ENCODE measurements at places on chromosomes 3 and 15. TPM values are rescaled to one million over a fixed set of nuclear protein-coding genes. Genes with fewer than 3 reads are reported as not detected.

Gene EBLN2
- total RNA-seq: 1.4 TPM

DNA sequence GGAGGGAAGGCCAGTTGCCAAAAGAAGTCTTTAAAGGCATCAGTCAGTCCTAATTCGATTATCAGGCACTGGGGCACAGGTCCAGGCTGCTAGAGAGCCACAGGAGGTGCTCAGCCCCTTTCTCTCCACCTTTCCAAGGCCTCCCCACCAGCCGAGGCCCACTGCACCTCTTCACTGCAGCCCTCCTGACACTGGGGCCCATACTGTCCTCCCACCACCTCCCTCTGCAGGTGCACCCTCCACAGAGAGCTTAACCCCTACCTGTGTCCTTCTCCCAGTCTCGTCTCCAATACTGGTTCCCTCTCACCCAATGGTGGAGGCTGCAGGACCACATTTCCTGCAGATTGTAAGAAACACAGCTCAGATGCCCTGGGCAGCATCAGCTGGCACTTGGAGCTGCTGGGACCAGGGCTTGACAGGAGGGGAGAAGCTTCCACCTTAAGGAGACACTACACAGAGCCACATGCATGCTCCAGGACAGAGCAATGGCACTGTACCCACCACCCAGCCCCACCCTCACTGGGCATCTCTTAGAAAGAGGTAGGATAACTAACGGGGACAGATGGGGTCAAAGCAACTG lies 81.6 kb upstream of the PRR20G start:
- no peak for DNase-seq
- no peak overlapping the region for H3K27ac ChIP-seq
- no peaks in the 10 kb centered on the region for H3K27me3 ChIP-seq
- no peak overlapping the region for H3K4me3 ChIP-seq
- H3K36me3 ChIP-seq: no peaks in the 10 kb centered on the region
- no peaks in the 10 kb centered on the region for H3K4me1 ChIP-seq

Gene TPRA1
- 46.4 TPM for total RNA-seq

Gene SLC22A13
- not detected for total RNA-seq

DNA sequence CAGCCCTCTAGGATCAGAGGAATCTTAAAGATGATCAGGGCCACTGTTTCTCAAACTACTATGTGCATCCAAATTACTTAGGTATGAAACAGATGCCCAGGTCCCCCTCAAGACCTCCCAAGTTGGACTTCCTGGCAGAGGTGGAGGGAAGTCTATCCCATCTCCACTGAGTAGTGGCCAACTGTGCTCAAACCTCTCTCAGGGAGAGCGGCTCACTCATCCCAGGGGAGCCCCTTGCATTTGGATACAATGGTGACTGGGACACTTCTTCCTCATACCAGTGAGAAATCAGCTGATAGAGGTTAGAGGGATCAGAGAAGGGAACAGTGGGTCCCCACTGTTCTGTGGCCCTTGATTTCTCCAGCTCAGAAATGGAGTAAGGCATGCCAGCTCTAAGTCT lies 8.7 kb upstream of the WNT7A start:
- H3K27me3 ChIP-seq: no peaks in the 10 kb centered on the region
- H3K4me3 ChIP-seq: no peak overlapping the region
- no peaks in the 10 kb centered on the region for H3K36me3 ChIP-seq
- no peaks in the 10 kb centered on the region for H3K4me1 ChIP-seq
- no peak for DNase-seq
- H3K27ac ChIP-seq: no peak overlapping the region

DNA sequence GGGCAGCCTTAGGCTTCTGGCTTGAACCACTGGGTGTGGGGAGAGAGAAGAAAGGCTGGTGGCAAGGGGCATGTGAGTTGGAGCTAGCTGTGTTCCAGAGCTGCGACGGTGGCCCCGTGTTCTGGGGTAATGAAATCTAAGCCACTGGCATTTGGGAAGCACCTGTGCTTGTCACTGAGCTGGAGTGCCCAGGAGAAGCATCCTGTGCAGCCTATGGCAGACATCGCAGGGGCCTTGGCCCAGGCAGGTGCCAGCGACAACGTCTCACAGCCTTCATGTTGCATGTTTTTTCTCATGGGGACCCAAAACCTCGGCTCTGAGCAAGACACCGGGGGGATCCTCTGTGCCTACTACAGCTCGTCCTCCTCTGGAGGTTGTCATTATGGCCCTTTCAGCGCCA lies 91.1 kb upstream of the PLXNA1 start:
- no peaks in the 10 kb centered on the region for H3K27me3 ChIP-seq
- no peak overlapping the region for H3K27ac ChIP-seq
- H3K4me1 ChIP-seq: peaks cover 9% of the 10 kb centered on the region
- H3K4me3 ChIP-seq: no peak overlapping the region
- DNase-seq: no peak

GRCh38 chr3:163707659-163708058 lies 1370.6 kb downstream of the SI start:
- no peaks in the 10 kb centered on the region for H3K36me3 ChIP-seq
- H3K4me3 ChIP-seq: no peak overlapping the region
- no peak for DNase-seq
- H3K4me1 ChIP-seq: no peaks in the 10 kb centered on the region

GRCh38 chr15:67564968-67565345 lies 22.5 kb downstream of the MAP2K5 start:
- no peak for DNase-seq
- H3K27ac ChIP-seq: no peak overlapping the region
- H3K36me3 ChIP-seq: no peaks in the 10 kb centered on the region
- H3K27me3 ChIP-seq: no peaks in the 10 kb centered on the region
- H3K4me3 ChIP-seq: no peak overlapping the region

DNA sequence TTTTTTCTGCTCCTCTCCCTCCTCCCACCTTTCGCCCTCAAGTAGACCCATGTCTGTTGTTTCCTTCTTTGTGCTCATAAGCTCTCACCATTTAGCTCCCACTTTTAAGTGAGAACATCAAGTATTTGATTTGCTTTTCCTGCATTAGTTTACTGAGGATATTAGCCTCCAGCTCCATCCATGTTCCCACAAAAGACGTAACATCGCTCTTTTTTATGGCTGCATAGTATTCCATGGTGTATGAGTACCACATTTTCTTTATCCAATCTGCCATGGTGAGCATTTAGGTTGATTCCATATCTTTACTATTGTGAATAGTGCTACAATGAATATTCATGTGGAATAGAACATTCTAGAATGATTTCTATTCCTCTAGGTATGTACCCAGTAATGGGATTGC lies 178.6 kb downstream of the RYR3 start:
- H3K36me3 ChIP-seq: no peaks in the 10 kb centered on the region
- H3K4me1 ChIP-seq: no peaks in the 10 kb centered on the region
- no peaks in the 10 kb centered on the region for H3K27me3 ChIP-seq
- no peak for DNase-seq

DNA sequence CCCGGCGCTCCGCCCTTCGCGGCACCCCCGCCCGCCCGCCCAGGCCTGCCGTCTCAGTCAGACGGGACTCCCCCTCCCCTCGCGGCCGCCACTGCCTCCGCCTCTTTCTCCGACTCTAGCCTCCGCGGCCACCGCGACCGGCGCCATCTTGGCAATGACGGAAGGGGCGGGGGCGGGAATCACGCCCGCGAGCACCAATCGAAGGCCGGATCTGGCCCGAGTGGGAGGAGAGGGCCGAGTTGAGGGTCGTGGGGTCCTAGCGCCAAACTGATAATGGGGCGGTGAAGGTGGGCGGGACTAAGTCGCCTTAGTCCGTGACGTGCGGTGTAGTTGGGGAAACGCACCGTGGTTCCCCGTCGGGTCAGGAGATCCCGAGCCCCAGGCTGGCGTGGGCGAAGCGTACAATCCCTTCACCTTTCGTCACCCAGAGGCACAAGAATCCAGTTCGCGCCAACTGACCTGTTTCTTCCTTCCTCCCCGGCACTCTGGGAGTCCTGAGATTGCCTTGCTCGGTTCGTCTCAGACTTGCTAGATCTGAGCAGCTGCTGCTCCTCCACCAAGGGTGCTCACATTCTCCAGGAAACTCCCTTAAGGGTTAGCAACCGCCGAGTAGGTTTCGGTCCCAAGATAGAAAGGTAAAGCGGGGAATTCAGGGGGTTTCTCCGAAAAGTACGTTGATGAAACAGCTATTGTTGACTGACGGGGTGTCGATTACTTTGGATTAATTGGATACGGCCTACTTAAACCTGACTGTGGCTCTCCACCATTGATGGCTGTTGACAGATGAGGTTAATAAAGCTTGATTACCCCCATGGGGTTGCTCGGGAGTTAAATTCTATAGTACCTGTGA lies at the start of gene DENND4A:
Gene DENND4A (minus strand): TSS at position 156 of the 850 bp plus-strand sequence. CDS start 35,843 bp downstream, outside the sequence.
- H3K27ac ChIP-seq: peak within 1 kb of the TSS; percentile 99
- no peaks in the 10 kb centered on the region for H3K27me3 ChIP-seq
- H3K4me3 ChIP-seq: peak within 1 kb of the TSS; percentile 85

Gene ITIH1
- total RNA-seq: not detected

GRCh38 chr15:53658255-53658654 lies 101.2 kb downstream of the WDR72 start:
- DNase-seq: no peak
- H3K27ac ChIP-seq: no peak overlapping the region
- no peaks in the 10 kb centered on the region for H3K4me1 ChIP-seq
- H3K4me3 ChIP-seq: no peak overlapping the region
- no peaks in the 10 kb centered on the region for H3K27me3 ChIP-seq

- no peaks in the 10 kb centered on the region for H3K27me3 ChIP-seq
- no peak overlapping the region for H3K4me3 ChIP-seq
- H3K36me3 ChIP-seq: peaks cover 25% of the 10 kb centered on the region
- DNase-seq: no peak
Measured at GRCh38 chr3:37836589-37836988, 25.1 kb upstream of the CTDSPL start.

GRCh38 chr3:153093629-153094028 lies 68.4 kb upstream of the RAP2B start:
- DNase-seq: no peak
- H3K4me3 ChIP-seq: no peak overlapping the region
- H3K27me3 ChIP-seq: no peaks in the 10 kb centered on the region

- H3K36me3 ChIP-seq: peaks cover 85% of the 10 kb centered on the region
- no peaks in the 10 kb centered on the region for H3K27me3 ChIP-seq
- no peaks in the 10 kb centered on the region for H3K4me1 ChIP-seq
- no peak for DNase-seq
- H3K4me3 ChIP-seq: no peak overlapping the region
- H3K27ac ChIP-seq: no peak overlapping the region
Measured at GRCh38 chr3:183018421-183019192, 38.3 kb upstream of the DCUN1D1 start.

Gene TM4SF4
- total RNA-seq: 10.4 TPM

DNA sequence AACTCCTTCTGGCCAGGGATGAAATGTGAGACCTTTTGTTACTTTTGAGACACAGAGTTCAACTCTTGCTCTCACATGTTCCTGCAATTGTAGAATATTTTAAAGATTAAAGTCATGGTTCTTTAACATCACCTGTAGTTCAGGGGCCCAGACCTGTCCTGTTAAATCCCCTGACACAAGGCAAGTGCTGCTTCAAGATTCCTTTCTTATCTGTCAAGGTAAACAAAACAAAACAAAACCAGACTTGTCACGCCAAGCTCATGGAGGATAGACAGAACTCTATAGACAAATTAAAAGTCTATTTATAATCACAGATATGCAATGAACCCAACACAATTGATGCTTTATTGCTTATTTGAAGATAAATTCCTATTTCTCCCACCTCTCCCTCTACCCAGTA lies 48.6 kb upstream of the NEDD4 start:
- no peaks in the 10 kb centered on the region for H3K36me3 ChIP-seq
- peaks cover 5% of the 10 kb centered on the region for H3K4me1 ChIP-seq
- H3K27ac ChIP-seq: no peak overlapping the region
- no peak for DNase-seq
- H3K27me3 ChIP-seq: no peaks in the 10 kb centered on the region

DNA sequence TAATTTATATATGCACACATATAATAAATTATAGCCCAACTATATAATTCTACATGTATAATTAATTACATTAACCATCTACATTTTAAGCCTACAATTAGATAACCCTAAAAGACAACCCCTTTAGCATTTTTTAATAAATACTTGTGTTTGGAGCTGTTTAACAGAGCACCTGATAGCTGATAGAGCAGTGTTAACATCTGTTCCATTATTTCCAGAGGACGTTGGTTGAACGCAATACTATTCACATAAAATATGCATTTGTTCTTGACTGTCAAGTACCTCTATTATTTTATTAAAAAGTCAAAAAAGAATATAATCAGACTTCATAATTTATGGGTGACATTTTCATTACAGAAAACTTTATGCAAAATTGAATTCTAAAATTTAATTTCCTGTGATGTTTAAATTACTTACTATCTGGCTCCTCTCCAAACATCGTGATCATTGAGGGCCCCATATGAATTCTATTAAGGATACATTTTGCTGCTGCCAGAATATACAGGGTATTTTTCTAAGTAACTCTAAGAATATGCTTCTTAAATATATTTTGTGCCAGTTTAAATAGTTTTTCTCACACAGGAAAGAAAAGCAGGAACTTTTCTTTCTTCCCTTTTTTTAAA lies 234.3 kb downstream of the SHOX2 start:
- H3K36me3 ChIP-seq: no peaks in the 10 kb centered on the region
- no peak for DNase-seq
- no peak overlapping the region for H3K4me3 ChIP-seq
- H3K27me3 ChIP-seq: no peaks in the 10 kb centered on the region
- H3K4me1 ChIP-seq: no peaks in the 10 kb centered on the region

Gene DOCK3
- 2.3 TPM for total RNA-seq

Gene EPHA6
- not detected for total RNA-seq

DNA sequence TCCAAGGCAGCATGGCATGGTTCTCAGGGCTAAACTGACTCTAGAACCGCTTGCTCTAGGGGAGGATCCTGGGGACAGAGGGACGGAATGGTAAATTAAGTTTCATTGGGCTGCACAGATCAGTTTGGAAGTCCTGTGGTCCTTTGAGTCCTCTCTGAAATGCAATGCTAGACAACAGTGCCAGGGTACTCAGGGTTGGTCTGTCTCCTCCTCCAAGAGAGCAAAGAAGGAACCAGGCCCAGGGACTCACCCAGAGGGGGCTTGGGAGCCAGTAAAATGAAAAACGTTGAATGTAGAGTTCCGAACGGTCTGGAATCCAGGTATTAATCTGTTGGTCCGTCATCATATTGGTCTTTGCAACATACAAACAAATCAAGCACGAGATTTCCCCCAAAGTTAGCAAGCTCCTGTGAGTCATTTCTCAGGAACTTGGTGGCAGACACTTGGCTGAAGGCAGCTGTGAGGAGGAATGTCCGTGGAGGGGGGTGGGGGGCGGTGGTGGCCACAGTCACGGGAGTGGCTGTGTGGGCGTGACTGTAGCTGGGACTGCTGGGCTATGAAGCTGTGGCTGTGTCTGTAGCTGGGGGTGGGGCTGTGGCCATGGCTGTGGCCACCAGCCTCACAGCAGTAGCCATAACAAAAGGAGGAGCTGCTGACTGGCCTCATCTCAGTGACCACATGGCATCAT lies 361.0 kb downstream of the SHQ1 start:
- peak overlapping the region; percentile 61 for H3K27ac ChIP-seq
- H3K36me3 ChIP-seq: no peaks in the 10 kb centered on the region
- peaks cover 17% of the 10 kb centered on the region for H3K4me1 ChIP-seq
- no peaks in the 10 kb centered on the region for H3K27me3 ChIP-seq

Gene RAB11A
- total RNA-seq: 172 TPM

Gene CCDC9B
- 0.58 TPM for total RNA-seq

Gene PATL2
- total RNA-seq: not detected

Gene CHST2
- 5.7 TPM for total RNA-seq

- peak overlapping the region; percentile 74 for H3K4me3 ChIP-seq
- H3K27me3 ChIP-seq: peaks cover 34% of the 10 kb centered on the region
- H3K4me1 ChIP-seq: peaks cover 24% of the 10 kb centered on the region
- H3K36me3 ChIP-seq: no peaks in the 10 kb centered on the region
- H3K27ac ChIP-seq: no peak overlapping the region
Measured at GRCh38 chr3:192915722-192916121, 1.9 kb downstream of the MB21D2 start.

Gene FBXO22
- 21.4 TPM for total RNA-seq
